ENCODE measurements at places on chromosomes 2 and 18.

GRCh38 chr2:133265432-133265949 is 302.8 kb downstream of the NCKAP5 start:
- DNase-seq, result no peak

DNA sequence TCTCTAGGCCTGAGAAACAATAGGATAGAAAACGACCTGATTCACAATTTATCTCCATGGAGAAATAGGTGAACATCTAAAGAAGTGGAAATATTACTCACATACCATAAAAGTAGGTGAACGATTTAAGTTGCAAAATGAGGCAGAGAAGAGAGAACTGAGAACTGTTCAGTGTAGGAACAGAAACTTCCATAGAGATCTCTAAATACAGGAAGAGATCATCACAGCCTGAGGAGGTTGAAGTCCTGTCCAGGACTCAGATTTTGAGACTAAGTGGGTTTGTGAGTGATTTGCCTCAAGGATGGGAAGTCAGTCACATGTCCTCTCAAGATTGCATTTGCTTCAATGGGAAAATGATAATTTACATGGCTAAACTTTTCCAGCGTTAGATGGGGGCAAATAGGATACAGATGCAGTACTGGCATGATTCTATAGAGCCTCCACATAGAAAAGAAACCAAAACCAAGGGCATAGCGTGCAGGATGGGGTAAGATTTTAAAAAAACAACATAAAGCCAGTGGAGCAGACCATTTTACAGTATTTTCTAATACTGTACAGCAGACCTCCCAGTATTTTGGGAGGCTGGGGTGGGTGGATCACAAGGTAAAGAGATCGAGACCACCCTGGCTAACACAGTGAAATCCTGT is 68.8 kb downstream of the MEP1B start:
- DNase-seq, result no peak

- peak; percentile 17 for DNase-seq
Observed at GRCh38 chr2:56132138-56132537, 51.7 kb upstream of the CCDC85A start.

DNA sequence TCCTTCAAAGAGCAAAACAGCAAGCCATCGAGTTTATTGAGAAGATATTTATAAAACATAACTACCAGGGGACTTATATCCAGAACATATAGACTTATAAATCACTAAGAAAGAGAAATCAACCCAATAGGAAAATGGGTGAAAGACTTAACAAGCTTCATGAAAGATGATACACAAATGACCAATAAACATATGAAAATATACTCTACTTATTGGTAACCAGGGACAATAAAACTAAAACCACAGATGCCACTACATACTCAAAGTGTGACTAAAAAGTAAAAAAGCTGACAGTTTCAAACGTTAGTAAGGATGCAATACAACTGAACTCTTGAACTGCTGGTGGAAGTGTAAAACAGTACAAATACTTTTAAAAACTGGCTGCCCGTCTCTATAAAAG is 154.3 kb downstream of the TMEM163 start:
- no peak for DNase-seq

- DNase-seq, result no peak
Observed at GRCh38 chr2:174617718-174618117, 20.1 kb upstream of the WIPF1 start.

- no peak for DNase-seq
Observed at GRCh38 chr2:38692636-38693318, 26.9 kb downstream of the GALM start.

DNA sequence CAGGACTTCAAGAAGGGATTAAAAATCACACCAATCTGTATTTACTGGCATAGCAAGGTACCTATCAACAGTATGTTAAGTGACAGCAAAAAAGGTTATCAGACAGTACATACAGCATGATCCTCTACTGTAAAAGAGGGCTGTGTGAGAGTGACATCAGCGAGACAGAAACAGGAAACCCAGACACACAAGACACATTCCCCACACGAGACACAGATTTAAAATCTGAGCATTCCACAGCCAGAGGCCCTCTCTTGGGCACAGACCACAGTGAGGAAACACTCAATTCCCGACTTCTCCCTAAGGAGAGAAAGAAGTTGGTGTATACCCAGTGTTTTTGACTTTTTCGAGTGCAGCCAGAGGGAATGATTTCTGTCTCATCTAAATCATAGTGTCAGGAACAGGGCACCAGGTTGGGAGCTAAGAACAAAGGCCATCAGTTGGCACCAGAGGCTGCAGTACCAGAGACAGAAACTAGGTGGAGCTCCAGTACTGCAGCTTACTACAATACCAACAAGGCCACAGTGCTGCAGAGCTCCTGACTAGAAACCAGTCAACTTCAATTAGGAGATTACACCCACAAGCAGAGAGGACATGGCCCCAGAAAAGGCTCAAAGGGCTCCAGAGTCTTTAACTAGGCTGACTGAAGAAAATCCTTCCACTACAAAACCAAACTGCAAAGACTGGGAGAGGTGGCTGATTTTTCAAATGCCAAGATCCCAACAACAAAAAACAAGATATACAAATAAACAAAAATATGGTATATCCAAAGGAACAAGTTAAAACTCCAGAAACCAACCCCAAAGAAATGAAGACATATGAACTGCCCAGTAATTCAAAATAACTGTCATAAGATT is 41.0 kb downstream of the UNC50 start:
- peak; percentile 51 for DNase-seq

- DNase-seq, result no peak
Observed at GRCh38 chr2:123513351-123513750, 511.7 kb upstream of the CNTNAP5 start.

GRCh38 chr18:55124078-55124763 is 165.0 kb upstream of the CCDC68 start:
- no peak for DNase-seq

- peak; percentile 51 for DNase-seq
Observed at GRCh38 chr2:219571311-219572236, at the start of gene OBSL1. Gene OBSL1 (minus strand): TSS chr2:219571539. CDS start chr2:219571232, 307 bp downstream.

DNA sequence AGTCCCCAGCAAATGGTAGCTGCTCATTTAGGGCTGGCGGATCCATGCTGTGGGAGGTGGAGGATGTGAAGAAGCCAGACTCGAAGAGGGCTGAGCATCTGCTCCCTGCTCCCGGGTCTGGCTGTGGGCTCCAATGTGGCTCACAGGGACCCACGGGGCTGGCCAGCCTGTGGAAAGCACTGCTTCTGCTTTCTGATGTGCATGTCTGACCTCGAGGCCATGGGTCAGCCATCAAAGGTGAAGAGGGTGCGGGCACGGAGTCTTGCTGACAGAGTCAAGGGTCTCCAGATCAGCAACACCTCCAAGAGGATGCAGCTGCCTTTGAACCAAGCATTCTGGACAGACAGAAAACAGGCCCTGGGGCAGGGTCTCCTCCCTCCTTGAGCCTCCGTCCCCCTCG is 178.2 kb downstream of the INHBB start:
- no peak for DNase-seq

DNA sequence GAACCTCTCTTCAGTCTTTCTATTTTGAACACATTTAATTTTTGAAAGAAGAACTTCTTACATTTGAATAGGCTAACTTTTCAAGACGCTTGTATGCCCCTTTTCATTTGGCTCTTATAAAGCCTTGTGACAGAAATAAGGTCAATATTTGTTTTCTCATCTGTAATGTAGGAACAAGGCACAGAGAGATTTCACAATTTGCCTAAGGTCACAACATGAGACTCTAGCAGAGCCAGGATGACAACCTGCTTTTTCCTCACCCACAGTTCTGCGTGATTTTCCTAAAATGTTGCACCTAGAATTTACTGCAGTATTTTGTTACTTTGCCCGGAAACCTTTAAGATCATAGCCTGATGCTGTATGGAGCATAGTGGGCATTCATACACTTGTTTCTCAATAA is 67.4 kb downstream of the TXNL1 start:
- no peak for DNase-seq

GRCh38 chr18:58538604-58539386 is 90.1 kb downstream of the ALPK2 start:
- DNase-seq, result no peak

DNA sequence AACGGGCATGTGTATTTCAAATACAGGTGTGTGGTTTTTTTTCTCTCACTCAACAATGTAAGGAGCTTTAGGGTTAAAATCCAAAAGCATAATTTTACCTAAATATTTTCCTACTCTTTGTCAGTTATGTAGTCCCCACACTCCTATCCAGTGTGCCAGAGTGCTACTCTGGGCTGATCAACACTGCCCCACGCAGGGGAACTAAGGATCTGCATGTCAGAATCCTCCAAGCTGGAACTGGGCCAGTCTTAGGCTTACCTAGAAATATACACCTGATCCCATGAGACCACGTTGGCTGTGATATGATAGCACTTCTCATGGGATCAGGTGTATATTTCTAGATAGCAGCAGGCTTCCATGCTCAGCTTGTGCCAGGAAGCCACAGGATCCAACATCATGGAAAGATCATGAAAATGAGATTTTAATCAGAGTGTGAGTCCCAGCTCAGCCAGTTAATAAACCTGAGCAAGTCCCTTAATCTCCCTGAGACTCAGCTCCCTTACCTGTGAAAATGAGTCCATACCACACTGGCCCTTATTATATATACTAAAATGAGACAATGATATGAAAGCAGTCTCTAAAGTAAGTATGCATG is 29.7 kb downstream of the CCDC141 start:
- peak; percentile 25 for DNase-seq

DNA sequence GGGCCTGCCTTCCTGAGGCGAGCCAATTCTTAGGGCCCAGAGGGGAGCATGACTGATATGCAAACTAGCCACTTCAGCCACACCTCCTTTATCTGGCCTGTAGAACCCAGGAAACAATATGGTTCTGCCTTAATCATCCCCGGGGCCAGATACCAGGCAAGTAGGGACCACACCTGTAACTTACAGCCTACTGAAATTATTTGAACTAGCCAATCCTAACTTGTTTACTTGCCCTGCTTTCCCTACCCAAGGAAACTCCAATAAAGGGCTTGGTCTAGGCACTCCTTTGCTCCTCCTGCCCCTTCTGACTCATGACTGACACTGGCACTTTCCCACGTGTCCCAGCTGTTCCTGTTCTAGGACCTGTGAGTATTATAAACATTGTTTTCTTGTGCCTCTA is 57.6 kb downstream of the MYOM1 start:
- no peak for DNase-seq

DNA sequence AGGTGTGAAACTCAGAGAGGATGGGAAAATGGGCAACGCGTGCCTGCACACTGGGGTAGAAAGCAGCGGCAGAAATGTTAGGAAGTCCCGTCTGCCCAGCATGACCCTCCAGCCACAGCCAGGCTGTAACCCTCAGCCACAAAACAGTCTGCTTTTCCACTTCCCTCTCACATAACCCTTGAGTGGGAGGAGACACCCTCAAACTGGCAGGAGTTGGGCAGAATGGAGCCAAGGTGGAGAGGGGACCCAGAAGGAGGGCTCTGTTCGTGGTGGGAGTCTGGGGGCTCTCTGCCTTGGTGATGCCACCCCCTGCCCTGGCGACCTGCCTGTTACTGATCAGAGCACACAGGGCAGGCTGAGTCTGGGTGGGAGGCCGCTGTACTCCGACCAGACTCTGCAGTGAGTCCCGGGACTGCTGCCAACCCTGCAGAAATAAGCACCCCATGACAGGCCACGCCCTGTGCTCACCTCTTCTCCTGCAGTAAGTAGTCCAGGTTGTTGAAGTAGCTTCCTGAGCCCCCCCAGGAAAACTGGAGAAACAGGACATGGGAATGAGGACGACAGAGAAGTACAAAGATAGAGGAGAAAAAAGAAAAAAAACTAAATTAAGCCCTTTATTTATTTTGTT is 16.0 kb downstream of the FAM178B start:
- no peak for DNase-seq

DNA sequence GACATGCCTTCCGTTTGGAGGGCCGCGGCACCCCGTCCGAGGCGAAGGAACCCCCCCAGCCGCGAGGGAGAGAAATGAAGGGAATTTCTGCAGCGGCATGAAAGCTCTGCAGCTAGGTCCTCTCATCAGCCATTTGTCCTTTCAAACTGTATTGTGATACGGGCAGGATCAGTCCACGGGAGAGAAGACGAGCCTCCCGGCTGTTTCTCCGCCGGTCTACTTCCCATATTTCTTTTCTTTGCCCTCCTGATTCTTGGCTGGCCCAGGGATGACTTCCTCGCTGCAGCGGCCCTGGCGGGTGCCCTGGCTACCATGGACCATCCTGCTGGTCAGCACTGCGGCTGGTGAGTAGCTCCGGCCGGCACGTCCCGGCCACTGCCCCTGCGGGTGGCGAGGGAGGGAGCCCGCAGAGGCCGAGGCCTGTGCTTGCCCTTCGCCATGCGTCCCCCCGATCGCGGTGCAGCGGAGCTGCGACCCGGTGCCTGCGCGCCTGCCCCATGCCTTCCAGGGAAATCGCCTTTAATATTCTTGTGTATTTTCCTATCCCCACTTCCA is 1.2 kb downstream of the BMPR2 start:
- peak; percentile 29 for DNase-seq

DNA sequence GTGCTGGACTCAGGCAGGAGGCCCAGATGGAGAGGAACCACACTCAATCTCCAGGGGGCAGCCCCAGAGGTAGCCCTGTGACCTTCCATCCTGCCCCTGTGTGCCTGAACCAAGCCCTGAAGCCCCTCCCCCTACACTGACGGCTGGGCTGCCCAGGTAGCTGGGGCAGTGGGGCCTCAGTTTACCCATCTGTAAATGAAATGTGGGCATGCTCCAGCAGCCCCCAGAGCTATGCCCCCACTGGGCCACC is 15.8 kb downstream of the CROCC2 start:
- DNase-seq, result no peak

DNA sequence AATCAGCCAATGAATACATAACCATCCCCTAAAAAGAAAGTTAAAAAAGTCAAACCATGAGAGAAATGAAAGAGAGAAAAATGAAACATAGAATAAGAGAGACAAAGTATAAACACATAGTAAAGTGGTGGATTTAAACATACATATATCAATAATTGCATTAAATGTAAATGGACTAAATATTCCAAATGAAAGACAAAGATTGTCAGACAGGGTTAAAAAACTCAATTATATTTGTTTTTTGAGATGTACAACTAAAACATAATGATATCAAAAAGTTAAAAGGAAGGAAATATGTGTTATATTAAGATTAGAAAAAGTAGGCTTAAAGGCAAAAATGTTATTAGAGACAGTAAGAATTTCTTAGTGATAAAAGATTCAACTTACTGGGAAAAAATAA is 83.8 kb upstream of the CELF4 start:
- no peak for DNase-seq

DNA sequence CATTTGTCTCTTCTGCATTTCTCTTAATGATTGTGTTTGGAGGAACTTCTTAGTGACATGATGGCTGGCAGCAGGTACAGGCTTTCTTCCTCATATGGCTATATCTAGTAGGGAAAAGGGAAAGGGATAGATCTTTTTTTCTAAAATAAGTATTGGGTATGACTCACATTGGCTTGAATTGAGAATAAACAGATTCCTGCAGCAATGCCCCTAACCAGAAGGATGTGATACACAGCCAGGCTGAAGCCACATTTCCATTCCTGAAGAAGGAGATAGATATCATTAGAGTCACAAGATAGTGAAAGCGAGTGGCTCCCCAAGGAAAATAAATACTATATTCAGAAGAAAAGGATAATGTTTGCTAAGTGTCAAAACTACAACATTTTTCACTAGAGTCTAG is 61.1 kb downstream of the VWC2L start:
- no peak for DNase-seq

Measured in GM20000 (cell line).